SK-MEL-5 (cell line): ENCODE measurements at places on chromosomes 11 and 22. TPM values are rescaled to one million over a fixed set of nuclear protein-coding genes. Genes with fewer than 3 reads are reported as not detected.

DNA sequence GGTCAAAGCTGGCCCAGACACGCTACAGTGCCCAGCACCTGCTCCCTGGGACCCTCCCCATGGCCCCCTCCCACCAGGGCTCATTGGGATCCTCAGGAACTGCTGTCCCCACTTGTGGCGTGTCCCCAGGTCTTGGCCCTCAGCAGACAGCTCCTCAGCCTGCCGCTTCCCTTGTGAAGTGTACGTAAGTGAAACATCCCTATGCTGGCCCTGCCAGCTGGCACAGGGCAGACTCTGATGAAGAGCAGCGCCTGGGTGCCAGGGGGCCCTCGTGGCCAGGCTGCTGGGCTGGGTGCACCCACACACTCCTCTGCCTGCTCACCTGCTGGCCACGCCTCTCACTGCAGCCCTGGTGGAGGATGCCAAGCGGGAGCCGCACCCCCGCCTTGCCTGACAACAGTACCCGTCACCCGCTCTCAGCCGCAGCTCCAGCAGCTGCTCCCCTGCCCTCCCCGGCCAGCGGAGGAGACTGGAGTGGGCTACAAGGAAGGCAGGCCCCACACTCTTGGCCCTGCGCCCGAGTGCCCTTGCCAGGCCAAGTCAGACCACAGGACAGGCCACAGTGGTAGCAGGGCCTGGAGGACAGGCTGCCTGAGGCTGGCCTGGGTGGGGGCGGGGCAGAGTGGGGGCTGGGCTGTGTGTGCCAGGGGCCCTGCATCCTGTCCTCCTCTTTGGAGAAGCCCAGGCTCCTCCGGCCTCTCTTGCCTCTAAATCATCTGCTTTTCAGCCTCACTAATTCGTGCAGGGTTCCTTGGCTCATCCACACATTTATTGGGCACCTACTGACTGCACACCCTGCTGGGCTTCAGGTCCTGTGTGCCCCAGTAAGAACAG, 39.5 kb downstream of the IGF2 start:
- no peak for DNase-seq

DNA sequence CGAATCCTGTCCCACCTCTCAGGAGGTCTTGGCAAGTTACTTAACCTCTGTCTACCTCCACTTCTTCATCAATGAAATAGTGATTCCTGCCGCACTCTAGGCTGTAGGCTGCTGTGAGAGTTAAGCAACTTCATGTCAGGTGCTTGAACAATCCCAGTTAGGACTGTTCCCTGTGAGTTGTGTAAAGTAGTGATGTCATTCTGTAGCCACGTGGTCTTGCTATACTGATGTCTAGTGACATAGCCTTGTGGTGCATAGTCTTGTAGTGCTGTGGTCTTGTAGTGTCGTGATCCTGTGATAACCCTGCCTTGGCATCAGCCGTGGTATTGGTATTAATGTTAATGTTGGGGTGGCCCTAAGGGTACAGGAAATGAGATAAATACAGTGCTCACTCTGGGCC, 30.3 kb upstream of the PRR5 start:
- peak; percentile 71 for DNase-seq

GRCh38 chr11:111585371-111585770, 16.9 kb upstream of the SIK2 start:
- DNase-seq = peak; percentile 79

DNA sequence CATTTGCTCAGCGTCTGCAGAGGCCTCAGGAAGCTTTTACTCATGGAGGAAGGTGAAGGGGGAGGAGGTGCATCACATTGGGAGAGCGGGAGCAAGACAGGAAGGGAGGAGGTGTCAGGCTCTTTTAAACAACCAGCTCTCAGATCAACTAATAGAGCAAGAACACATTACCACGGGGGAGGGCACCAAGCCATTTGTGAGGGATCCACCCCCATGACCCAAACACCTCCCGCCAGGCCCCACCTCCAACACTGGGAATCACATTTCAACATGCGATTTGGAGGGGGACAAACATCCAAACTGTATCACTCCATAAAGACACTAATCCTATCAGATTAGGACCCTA, 18.9 kb upstream of the THY1 start:
- no peak for DNase-seq

- DNase-seq = no peak
These were observed 29.3 kb downstream of the PHLDB1 start for GRCh38 chr11:118636569-118637290.

Gene PNPLA3
- 11.1 and 12.5 TPM in 2 replicates for total RNA-seq

Gene SOX6
- 83.2 and 84.9 TPM in 2 replicates for total RNA-seq
